ENCODE measurements at places on chromosomes 2 and 18.

DNA sequence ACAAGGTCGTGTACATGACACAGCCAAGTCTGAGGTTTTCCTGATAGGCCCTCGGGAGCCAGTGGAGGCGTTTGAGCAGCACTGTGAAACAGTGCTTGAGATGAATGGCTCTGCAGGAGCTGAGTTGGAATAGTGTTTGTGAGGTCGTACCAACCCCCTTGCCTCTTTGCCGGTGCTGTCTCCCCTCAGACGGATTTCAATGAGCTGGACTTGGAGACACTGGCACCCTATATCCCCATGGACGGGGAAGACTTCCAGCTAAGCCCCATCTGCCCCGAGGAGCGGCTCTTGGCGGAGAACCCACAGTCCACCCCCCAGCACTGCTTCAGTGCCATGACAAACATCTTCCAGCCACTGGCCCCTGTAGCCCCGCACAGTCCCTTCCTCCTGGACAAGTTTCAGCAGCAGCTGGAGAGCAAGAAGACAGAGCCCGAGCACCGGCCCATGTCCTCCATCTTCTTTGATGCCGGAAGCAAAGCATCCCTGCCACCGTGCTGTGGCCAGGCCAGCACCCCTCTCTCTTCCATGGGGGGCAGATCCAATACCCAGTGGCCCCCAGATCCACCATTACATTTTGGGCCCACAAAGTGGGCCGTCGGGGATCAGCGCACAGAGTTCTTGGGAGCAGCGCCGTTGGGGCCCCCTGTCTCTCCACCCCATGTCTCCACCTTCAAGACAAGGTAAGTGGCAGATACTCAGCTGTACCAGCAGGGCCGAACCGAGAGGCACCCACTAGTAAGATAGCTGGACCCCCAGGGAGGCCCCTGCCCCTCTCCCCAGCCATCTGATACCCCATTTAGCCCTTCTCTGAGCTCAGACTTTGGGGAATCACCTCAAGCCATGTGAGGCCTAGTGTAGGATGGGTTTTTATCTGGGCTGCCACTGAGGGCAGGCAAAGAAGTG is 83.1 kb downstream of the EPAS1 start:
- no peak for DNase-seq

DNA sequence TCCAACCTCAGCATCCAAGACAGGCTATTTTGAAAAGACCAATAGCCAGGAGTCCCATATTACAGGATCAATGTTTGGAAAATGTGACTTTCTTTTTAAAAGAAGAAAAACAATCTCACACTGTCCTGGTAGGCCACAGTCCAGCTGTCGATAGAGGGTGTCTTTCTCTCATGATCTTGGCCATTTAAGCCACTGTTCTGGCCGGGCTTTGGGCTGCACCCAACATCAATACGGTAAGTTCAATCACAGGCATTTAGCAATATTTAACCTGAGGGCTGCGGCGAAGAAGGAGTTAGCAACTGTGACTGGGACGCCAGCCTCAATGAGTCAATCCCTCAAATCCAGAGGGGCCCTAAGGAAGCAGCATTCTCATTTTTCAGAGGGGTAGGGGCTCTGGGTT is 69.0 kb downstream of the CELF4 start:
- no peak for DNase-seq

DNA sequence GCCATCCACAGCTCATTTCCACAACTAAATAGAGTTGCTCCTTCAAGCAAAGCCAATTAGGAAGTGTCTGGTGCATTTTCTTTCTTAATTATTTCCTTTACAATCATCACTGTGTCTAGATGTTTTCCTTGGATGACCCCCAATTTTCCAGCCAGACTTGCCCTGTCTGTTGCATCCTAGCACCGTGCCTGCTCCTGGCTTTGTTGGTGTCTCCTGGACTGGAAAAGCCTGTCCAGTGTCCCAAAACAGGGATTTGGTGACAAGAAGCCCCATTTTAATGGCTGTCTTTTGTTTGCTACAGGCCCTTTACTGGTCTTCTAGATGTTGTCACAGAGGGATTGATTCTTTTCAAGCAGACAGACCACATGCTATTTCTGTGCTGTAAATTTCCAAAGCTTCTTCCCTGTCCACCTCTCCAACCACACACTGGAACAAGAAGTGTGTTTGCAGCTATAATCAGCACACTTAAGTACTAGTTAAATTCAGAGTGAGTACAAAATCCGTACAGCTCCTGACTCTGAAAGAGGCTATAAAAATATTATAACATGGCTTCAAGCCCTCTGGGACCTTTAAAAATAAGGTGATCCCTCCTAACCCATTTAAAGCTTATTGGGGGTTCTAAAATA is 38.4 kb downstream of the RNF144A start:
- DNase-seq, result no peak

DNA sequence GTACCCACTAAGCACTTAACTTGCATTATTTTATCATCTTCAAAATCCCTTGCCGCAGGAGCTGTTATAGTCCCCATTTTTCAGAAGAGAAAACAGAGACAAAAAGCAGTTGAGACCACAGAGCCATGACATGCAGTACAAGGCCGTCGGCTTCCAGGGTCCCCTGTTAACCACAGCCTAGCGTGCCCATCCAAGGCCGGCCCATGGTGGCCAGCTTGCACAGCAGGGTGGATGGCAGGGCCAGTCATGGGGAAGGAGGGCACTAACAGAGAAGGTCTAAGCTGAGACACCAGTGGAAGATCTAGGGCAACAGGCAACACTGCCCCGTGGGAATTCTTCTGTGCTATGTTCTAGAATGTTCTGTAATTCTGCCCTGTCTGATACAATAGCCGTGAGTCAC is 192.6 kb upstream of the ID2 start:
- DNase-seq, result no peak

DNA sequence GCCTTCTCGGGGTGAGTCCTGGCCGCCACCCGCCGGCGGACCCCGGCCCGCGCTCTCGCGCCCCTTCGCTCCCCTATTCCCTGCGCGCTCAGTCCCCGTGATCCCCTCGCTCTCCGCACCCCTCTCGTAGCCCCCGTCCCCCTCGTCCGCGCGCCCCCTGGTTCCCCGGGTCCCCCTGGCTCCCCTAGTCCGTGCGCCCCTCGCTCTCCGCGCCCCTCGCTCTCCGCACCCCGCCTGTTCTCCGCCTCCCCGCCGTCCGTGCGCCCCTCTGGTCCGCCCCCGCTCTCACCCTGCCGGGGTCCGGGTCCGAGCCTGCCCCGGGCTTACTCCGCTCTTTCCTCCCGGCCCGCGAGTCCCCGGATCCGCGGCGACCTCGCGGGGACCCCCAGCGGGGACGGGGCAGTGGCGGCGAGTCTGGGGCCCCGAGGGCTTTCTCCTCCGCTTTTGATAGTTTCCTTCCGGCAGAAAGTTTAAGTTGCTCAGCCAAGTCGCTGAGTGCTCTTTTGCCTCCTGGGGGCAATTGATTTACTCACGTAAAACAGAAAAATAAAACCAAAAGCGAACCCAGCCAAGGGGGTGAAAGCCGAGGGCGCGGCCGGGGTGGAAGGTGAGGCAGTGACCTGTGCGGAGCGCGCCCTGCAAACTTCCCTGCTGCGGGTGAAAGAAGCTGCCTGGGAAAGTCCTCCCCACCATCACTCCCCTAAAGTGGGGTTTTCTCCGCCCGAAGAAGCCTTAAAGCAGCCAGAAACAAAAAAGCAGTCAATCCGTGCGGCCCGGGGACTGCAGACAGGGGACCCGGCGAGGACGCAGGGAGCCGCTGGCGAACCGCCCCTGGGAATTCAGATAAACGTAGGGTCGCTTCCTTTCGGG is 568 bp downstream of the RAB31 start:
- no peak for DNase-seq

DNA sequence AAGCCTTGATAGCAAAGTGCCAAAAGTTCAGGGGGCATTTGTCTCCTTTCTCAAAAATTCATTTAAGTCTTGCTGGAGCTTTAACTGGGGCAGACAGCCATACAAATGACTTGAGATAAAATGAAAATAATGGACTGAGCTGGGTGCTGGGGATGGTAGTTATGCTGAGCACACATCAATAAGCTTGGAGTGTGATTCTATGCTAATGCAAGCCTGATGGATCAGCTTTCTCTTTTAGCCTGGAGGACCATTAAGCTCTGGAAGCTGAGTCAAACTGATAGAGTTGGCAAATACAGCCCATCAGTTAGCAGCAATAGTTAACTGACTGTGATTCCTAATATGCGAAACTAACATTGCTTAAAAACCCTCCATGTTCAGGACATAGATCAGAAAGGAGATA is 98.0 kb downstream of the CAMKMT start:
- DNase-seq, result peak; percentile 6

DNA sequence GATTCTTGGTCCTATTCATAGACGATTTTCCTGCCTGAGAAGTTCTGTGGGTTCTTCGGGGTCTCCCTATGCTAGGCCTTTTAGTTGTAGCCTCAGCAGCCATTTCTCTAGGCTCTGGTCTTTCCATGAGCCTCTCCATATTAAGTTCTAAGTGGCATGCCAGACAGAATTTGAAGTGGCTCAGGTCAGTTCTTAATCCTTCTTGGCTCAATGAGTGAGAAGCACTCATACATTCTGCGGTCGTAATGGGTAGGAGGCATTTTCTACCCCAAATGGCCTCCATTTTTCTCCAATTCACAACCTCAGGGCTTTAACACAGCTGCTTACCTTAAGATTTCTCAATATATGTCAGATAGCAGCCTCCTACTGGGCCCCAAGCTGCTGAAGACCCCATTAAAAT is 405.3 kb upstream of the GALNT5 start:
- DNase-seq, result no peak
